ENCODE measurements at places on chromosomes 7 and 10. TPM values are rescaled to one million over a fixed set of nuclear protein-coding genes. Genes with fewer than 3 reads are reported as not detected.

Gene SLC18A3
- polyA plus RNA-seq = not detected

Gene TAC1
- 10.9 TPM for polyA plus RNA-seq

Gene DGKB
- polyA plus RNA-seq = 0.26 TPM

Gene ARHGEF35
- polyA plus RNA-seq = 9.5 TPM

Gene WEE2
- polyA plus RNA-seq = 0.13 TPM

Gene BAMBI
- 21.1 TPM for polyA plus RNA-seq

Gene TAS2R4
- polyA plus RNA-seq = not detected

Gene LRRC17
- 2.1 TPM for polyA plus RNA-seq

Gene CALML5
- polyA plus RNA-seq = not detected

Gene EPHA1
- polyA plus RNA-seq = 6.9 TPM

Gene ACSM6
- polyA plus RNA-seq = 0.34 TPM

Gene PITX3
- polyA plus RNA-seq = 0.39 TPM

Gene KRIT1
- 15.2 TPM for polyA plus RNA-seq

Gene KCNH2
- polyA plus RNA-seq = 1.5 TPM

Gene OGDH
- polyA plus RNA-seq = 108 TPM

Gene CACNB2
- 2.8 TPM for polyA plus RNA-seq

Gene MORN4
- 21.2 TPM for polyA plus RNA-seq

Gene PRR15
- polyA plus RNA-seq = 27.5 TPM

Gene GRID1
- polyA plus RNA-seq = 0.37 TPM

Gene CALN1
- polyA plus RNA-seq = not detected

Gene GPR85
- polyA plus RNA-seq = 0.65 TPM

Gene GOLGA7B
- not detected for polyA plus RNA-seq

Gene UNC5B
- 5.5 TPM for polyA plus RNA-seq

Gene PDE6C
- not detected for polyA plus RNA-seq

Gene RPA3
- polyA plus RNA-seq = 59.4 TPM

Gene NAT16
- not detected for polyA plus RNA-seq

Gene NRG3
- 0.62 TPM for polyA plus RNA-seq

Gene FKBP6
- polyA plus RNA-seq = not detected

Gene SPDYE2
- not detected for polyA plus RNA-seq

Gene TUBB8
- polyA plus RNA-seq = not detected

Gene MSS51
- 0.95 TPM for polyA plus RNA-seq

Gene SNCG
- polyA plus RNA-seq = 92.8 TPM

Gene CHPF2
- 15.6 TPM for polyA plus RNA-seq

Gene LRRC18
- polyA plus RNA-seq = not detected

Gene ADRA2A
- 1.2 TPM for polyA plus RNA-seq

Gene ZNF425
- polyA plus RNA-seq = 2.4 TPM

Gene ZNF727
- polyA plus RNA-seq = not detected

Gene SMKR1
- polyA plus RNA-seq = 3.9 TPM

Gene PIP
- not detected for polyA plus RNA-seq

Gene COBL
- polyA plus RNA-seq = 9.8 TPM

Gene H2BK1
- polyA plus RNA-seq = not detected

Gene GNGT1
- not detected for polyA plus RNA-seq

Gene AOAH
- polyA plus RNA-seq = 2.7 TPM

Gene NPSR1
- polyA plus RNA-seq = not detected

Gene EN2
- not detected for polyA plus RNA-seq

Gene ADAM22
- polyA plus RNA-seq = 2.2 TPM

Gene ELMO1
- 6.0 TPM for polyA plus RNA-seq

Gene WNT8B
- polyA plus RNA-seq = 0.60 TPM

Gene ANXA7
- 129 TPM for polyA plus RNA-seq

Gene MET
- polyA plus RNA-seq = 13.4 TPM

Gene GJD4
- polyA plus RNA-seq = not detected
